Breast epithelium (tissue), 4 donors: ENCODE measurements at places on chromosomes 13 and 19. TPM values are rescaled to one million over a fixed set of nuclear protein-coding genes. Genes with fewer than 3 reads are reported as not detected.

The ZNF460 gene
- 123 TPM for total RNA-seq

The GSX1 gene
- total RNA-seq = not detected

The ZNF439 gene
- 13.8 TPM for total RNA-seq

The FAAP24 gene
- 1.8 TPM for total RNA-seq

The ZNF433 gene
- 5.0 TPM for total RNA-seq

The ZNF208 gene
- 13.8 TPM for total RNA-seq

The GFY gene
- not detected for total RNA-seq

The PROZ gene
- not detected for total RNA-seq

The GPC6 gene
- 3.5 TPM for total RNA-seq

The IRGC gene
- total RNA-seq = not detected

The ZNF154 gene
- 0.96 TPM for total RNA-seq

DNA sequence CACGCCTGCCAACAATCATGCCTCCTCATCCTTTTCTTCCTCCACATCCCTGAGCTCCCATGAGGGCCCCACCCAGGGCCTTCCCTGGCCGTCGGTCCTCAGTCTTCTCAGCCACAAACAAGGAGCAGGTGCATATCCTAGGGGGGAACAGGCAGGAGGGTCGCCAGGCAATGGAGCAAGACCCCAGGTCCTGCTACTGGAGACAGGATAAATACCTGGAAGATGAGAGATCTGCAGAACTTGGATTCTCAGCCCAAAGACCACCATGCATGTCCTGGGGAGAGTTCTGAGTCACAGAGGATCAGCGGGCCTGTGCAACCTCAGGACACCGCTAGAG, 344.7 kb upstream of the TSHZ3 start:
- no peak for DNase-seq
- H3K4me1 ChIP-seq = no peaks in the 10 kb centered on the region
- no peaks in the 10 kb centered on the region for H3K36me3 ChIP-seq
- H3K4me3 ChIP-seq = no peak overlapping the region
- no peaks in the 10 kb centered on the region for H3K27me3 ChIP-seq

- no peaks in the 10 kb centered on the region for H3K27me3 ChIP-seq
- H3K27ac ChIP-seq = peak overlapping the region; percentile 99
- peak; percentile 97 for DNase-seq
- no peaks in the 10 kb centered on the region for H3K36me3 ChIP-seq
- peak overlapping the region; percentile 97 for H3K4me3 ChIP-seq
- H3K4me1 ChIP-seq = peaks cover 36% of the 10 kb centered on the region
Observed at GRCh38 chr19:1249298-1249989, 1.1 kb downstream of the MIDN start.

DNA sequence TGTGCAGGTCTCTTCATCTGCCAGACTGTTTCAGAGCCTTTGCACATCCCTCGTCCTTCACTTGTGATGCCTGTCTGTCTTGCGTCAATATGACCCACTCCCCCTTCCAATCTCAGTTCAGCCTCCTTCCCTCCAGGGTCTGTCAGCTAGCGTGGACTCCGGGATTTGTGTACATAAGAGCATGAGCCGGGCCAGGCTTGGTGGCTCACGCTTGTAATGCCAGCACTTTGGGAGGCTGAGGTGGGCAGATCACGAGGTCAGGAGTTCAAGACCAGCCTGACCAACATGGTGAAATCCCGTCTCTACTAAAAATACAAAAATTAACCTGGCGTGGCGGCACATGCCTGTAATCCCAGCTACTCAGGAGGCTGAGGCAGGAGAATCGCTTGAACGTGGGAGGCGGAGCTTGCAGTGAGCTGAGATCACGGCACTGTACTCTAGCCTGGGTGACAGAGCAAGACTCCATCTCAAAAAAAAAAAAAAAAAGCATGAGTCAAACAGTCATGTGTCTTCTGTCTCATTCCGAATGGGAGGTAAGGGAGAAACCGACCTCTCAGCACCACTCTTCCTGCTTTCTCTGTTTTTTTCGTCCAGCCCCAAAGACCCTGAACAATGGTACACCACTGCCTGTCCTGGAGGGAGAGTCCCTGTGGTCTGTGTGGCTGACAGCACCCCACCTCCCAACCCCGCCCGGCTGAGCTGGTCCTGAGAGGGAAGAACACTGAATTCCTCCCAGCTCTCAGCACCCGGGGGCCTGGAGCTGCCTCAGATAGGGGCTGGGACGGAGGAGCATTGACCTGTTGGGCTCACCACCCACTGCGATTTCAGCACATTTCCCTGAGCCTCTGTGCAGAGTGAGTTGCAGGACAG, 2.4 kb upstream of the SIGLEC9 start:
- H3K36me3 ChIP-seq = no peaks in the 10 kb centered on the region
- no peak for DNase-seq
- H3K27me3 ChIP-seq = peaks cover 15% of the 10 kb centered on the region
- H3K27ac ChIP-seq = no peak overlapping the region

DNA sequence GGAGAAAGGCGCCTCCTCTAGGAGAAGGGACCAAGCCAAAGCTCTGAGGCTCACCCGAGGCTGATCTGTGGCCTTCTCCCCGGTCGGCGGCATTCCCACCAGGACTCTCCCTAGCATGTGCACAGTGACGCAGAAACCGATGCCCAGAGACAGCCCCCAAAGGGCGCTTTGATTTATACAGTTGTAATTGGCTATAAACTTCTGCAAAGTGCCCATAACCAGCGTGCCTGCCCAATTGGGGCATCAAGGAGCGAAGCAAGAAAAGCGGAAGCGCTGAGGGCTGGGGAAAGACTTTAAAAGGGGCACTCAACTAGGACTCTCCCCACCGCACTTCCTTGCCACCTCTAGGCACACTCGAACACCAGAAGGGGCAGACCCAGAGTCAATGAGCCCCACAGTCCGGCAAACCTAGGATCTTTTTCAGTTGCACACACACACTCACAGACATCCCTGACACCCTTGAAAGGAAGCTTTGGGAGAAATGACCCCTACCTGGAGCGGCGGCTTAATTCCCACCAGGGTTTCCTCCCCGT, 1.8 kb downstream of the CDX2 start:
- no peak overlapping the region for H3K27ac ChIP-seq
- no peak overlapping the region for H3K4me3 ChIP-seq
- H3K36me3 ChIP-seq = no peaks in the 10 kb centered on the region
- peaks cover 100% of the 10 kb centered on the region for H3K27me3 ChIP-seq
- no peaks in the 10 kb centered on the region for H3K4me1 ChIP-seq

- no peak overlapping the region for H3K4me3 ChIP-seq
- H3K4me1 ChIP-seq = no peaks in the 10 kb centered on the region
- DNase-seq = no peak
- no peaks in the 10 kb centered on the region for H3K36me3 ChIP-seq
Observed at GRCh38 chr13:20571676-20572075, 4.7 kb downstream of the IFT88 start.

DNA sequence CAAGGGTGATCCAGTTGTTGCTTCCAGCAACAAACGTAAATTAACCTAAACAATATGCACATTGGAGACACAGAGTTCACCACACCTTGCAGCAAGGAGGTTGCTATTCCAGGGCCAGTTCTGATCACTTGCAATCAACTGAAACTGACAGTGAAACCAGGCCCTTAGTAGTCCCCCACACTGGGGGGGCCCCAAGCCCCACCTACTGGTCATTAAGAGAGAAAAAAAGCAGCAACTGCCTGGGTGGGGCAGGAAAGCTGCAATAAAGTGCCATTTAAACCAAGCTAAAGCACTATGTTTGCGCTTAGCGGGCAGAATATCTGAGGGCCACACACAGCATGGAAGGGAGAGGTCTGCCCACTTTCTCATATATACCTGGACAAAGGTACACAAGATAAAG, 51.5 kb downstream of the ATP7B start:
- no peaks in the 10 kb centered on the region for H3K27me3 ChIP-seq
- no peak overlapping the region for H3K27ac ChIP-seq
- H3K4me1 ChIP-seq = no peaks in the 10 kb centered on the region
- no peaks in the 10 kb centered on the region for H3K36me3 ChIP-seq
- no peak for DNase-seq

- H3K27ac ChIP-seq = no peak overlapping the region
- no peak for DNase-seq
- no peaks in the 10 kb centered on the region for H3K36me3 ChIP-seq
- no peaks in the 10 kb centered on the region for H3K27me3 ChIP-seq
- H3K4me3 ChIP-seq = no peak overlapping the region
Observed at GRCh38 chr19:23799321-23799720, 40.6 kb upstream of the ZNF681 start.

DNA sequence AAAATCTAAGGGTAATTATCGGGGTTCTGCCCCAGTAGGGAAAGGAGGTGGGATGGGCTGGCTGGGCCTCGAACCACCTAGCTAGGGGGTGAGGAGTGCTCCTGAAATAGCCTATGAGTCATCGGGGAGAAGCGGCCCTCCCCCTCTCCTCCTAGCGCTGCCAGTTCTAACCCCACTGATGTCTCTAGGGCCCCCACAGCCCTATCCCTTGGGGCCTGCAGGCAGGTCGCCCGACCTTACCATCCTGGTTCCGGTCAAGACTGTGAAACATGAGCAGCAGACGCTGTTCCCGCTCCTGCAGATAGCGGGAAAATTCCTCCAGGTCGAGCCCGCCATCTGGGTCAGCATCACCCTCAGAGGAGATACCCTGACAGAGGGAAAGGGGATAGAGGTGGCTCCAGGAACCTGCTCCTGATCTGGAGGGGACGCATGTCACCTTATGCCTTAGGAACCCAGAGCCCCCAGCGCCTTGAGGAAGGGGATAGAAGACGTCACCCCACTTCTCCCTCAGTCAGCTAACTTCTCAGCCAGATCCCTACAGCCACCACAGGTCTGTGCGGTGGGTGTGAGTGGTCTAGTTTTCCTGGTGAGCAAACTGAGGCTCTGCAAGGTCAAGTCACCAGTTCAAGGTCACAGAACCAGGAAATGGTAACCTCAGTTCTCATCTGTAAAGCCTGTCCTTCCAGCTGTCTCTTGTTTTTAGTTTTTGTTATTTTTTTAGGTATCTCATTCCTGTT, 1.5 kb downstream of the SLC25A23 start:
- no peaks in the 10 kb centered on the region for H3K4me1 ChIP-seq
- H3K27ac ChIP-seq = no peak overlapping the region
- H3K4me3 ChIP-seq = no peak overlapping the region
- DNase-seq = no peak
- peaks cover 12% of the 10 kb centered on the region for H3K36me3 ChIP-seq

GRCh38 chr13:57627663-57628062, 3.9 kb upstream of the PCDH17 start:
- DNase-seq = no peak
- no peaks in the 10 kb centered on the region for H3K4me1 ChIP-seq
- no peak overlapping the region for H3K27ac ChIP-seq
- peaks cover 77% of the 10 kb centered on the region for H3K27me3 ChIP-seq
- no peak overlapping the region for H3K4me3 ChIP-seq

DNA sequence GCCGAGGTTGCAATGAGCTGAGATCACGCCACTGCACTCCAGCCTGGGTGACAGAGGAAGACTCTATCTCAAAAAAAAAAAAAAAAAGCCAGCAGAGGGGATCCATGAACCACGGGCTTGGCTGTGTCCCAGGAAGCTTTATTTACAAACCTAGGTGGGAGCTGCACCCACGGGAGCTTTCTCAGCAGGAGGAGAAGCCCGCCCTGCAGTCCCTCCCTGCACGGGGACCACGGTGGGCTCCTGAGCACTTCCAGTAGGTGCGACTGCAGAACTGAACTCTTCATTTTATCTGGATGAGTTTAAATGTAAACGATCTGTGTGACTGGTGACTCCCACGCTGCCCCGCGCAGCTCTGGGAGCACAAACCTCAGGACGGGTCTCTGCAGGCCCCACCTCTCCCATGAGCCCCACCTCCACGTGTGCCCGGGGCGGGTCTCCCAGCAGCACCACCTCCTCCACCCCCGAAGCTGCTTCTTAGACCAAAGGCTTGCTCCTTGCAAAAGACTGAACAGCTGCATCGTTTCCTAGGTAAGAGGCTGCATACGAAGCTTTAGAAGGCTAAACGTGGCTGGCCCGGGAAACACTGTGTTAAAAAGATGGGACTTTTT, 66.4 kb downstream of the SPACA7 start:
- no peak for DNase-seq
- no peaks in the 10 kb centered on the region for H3K4me1 ChIP-seq
- no peak overlapping the region for H3K27ac ChIP-seq
- H3K4me3 ChIP-seq = no peak overlapping the region

GRCh38 chr19:48896191-48896720, 2.3 kb downstream of the TULP2 start:
- H3K4me3 ChIP-seq = peak overlapping the region; percentile 52
- H3K27ac ChIP-seq = peak overlapping the region; percentile 85
- no peaks in the 10 kb centered on the region for H3K36me3 ChIP-seq
- no peaks in the 10 kb centered on the region for H3K27me3 ChIP-seq

- DNase-seq = no peak
- no peaks in the 10 kb centered on the region for H3K27me3 ChIP-seq
- no peak overlapping the region for H3K4me3 ChIP-seq
Observed at GRCh38 chr13:58865286-58865685, 1233.7 kb downstream of the PCDH17 start.

DNA sequence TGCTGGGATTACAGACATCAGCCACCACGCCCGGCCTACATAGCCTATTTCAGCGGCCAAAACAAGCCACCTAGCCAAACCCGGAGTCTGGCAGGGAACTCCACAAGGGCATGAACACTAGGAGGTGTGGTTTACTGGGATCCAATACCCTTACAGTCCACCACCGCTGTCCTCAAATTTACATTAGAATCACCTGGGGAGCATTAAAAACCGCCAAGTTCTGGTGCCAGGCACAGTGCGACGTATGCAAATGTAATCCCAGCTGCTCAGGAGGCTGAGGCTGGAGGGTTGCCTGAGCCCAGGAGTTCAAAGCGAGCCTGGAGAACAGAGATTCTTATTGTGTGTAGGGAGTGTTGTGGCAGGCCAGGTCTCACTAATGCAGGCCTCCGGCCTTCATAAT, 4.2 kb upstream of the AP1M1 start:
- H3K27ac ChIP-seq = no peak overlapping the region
- peaks cover 6% of the 10 kb centered on the region for H3K36me3 ChIP-seq
- H3K4me1 ChIP-seq = no peaks in the 10 kb centered on the region
- no peaks in the 10 kb centered on the region for H3K27me3 ChIP-seq

DNA sequence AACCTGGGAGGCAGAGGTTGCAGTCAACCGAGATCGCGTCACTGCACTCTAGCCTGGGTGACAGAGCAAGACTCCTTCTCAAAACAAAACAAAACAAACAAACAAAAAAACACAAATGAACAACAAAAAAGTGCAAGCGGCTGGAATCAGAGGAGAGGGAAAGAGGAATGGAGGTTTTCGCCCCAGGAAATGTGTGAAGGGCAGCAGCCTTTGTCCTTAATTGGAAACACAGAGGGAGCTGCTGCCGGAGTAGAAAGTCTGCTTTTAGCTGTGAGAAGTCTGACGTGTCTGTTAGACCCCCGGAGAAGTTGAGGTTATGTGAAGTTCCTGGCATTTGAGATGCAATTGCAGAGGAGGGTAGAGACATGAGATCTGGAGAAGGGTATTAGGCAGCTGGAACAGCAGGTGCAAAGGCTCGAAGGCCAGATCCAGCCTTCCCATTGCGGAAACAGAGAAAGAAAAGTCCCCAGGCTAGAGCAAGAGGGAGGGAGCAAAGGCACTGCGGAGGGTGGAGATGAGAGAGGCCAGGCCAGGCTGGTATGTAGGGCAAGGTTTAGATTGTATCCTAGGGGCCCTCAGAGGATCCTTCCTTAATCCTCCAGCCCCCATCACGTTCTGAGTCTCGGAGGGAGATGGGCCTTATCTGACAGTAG, 473 bp downstream of the TMIGD2 start:
- no peak for DNase-seq
- no peak overlapping the region for H3K4me3 ChIP-seq
- no peak overlapping the region for H3K27ac ChIP-seq
- no peaks in the 10 kb centered on the region for H3K4me1 ChIP-seq
- H3K27me3 ChIP-seq = peaks cover 4% of the 10 kb centered on the region
- H3K36me3 ChIP-seq = no peaks in the 10 kb centered on the region

- H3K4me1 ChIP-seq = no peaks in the 10 kb centered on the region
- no peak overlapping the region for H3K4me3 ChIP-seq
- no peak overlapping the region for H3K27ac ChIP-seq
- DNase-seq = no peak
Observed at GRCh38 chr13:89755729-89756492, 1591.6 kb upstream of the MIR17HG start.
